Ecto neural progenitor cell (in vitro differentiated cells): ENCODE measurements at places on chromosomes 6 and 20.

DNA sequence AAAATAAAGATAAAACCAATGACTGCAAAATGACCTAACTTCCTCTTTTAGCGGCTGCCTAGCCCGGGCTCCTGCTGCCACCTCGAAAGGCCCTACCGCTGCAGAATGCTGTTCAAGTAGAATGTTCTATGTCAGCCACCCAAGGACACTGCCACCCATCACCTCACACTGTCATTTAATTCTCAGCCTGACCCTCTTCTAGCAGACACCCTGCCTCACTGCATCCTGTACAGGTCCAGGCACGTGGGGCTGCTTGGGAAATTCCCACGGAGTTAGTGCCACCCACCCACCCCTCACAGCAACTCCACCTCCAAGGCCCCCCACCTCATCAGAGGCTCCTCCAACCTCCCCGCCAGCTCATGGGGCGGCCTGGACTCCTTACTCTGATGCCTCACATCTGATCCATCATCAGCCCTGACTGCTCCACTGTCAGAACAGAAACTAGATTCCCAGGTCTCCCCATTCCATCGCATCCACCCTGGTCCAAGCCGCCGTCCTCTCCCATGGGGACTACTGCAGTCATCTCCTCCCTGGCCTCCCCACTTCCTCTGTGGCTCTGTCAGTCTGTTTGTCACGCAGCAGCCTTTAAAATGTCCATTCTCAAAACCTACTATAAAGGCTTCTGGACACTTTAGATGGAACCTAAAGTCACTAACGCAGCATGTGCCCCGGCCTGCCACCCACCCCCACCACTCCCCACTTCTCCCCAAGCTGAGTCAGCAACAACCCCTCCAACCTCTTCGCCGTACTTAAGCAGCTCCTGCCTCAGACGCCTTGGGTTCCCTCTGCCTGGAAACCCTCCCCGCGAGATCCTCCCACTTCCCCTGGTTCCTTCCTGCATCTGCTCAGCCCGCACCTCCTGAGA, 17.0 kb downstream of the NFATC2 start:
- DNase-seq = no peak

GRCh38 chr6:95243053-95243452, 334.3 kb upstream of the MANEA start:
- DNase-seq = no peak

DNA sequence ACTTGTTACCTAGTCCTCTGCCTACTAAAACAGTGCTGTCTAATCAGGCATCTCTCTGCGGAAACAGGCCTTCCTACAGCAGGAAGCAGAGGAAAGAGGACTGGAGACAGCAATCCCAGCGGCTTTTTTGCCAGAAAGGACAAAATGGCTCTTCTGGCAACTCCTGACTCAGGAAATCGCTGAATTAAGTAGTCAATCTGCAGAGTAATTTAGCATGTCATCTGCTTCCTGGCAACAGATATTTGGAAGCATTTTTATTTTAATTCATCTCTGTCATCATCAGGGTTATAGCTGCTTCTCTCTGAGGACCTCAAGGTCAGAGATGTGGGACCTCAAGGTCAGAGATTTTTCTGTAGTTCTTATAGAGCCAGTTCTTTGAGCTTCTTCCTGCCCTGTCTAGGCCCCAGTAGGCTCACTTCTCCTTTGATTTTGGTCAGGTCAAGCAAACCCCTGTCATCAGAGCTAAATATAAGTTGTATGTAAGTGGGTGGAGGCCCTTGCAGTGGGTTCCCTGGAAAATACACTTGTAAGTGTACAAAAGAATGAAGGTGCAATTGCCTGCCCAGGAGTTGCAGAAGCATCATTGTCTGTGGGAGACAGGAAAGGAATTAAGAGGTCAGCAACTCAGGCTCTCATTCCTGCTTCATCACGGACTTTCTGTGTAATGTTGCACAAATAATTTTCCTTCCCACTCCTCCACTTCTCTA, 229.4 kb downstream of the ALDH8A1 start:
- no peak for DNase-seq

- no peak for DNase-seq
These were observed 207.5 kb downstream of the SMOC2 start for GRCh38 chr6:168648240-168649125.

- no peak for DNase-seq
These were observed 205.0 kb downstream of the DOK5 start for GRCh38 chr20:54680439-54680838.

GRCh38 chr6:132686531-132686930, 27.3 kb downstream of the VNN1 start:
- DNase-seq = no peak

GRCh38 chr6:62037445-62037844, 248.6 kb downstream of the KHDRBS2 start:
- no peak for DNase-seq

GRCh38 chr6:71460933-71461332, 172.3 kb downstream of the OGFRL1 start:
- no peak for DNase-seq
